ENCODE measurements at places on chromosomes 6 and 20.

DNA sequence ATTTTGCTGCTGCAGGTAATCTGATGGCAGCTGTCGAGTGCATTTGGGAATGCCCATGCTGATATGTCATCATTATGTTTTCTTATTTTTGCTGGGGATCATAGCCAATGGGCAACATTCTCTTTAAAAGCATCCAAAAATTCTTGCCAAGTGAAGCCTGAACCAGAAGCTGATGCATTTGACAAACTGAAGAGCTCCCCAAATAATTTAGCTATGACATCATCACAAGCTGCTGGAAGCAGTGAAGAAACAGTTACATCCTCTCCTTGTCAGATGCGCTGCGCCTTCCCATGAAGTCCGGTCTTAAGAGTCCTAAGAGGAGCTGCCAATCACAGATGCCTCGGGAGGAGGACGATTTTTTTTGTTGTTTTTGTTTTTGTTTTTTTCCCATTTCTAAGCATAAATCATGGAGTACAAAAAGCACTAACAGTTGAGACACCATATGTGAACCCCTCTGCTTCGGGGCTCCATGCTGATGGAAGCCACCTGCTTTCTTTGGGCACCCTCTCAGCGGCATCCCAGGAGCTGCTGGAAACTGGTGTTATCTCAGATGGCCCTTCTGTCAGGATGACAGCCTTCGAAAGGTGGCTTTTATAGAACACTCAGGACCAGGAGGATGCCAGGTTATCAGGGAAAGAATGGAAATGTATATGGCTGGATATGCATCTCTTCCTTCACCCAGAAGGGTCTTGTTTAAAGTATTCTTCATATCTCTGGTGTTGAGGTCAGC, 56.1 kb upstream of the FOXQ1 start:
- no peak for DNase-seq

DNA sequence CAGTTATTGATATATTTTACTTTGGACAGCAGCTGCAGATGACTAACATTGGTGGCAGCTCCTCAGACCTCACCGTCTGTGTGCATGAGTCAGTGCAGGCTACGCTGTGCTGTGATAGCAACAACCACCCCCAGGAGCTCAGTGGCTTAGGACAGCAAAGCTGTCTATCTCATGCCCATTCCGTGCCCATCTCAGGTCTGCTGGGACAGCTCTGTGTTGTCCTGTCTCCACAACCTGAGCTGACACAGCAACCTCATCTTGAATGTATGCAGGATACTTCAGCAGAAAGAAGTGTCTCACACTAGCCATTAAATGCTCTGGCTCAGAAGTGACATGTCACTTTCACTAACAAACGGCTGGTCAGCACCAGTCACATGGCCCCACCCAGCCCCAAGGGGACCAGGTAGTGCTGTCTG, 47.7 kb downstream of the BANF2 start:
- DNase-seq: no peak

GRCh38 chr6:27312146-27312949, at the start of gene POM121L2:
Gene POM121L2, minus strand, starts transcription at chr6:27312273. Its CDS starts 103 bp downstream, at chr6:27312170.
- peak; percentile 50 for DNase-seq

DNA sequence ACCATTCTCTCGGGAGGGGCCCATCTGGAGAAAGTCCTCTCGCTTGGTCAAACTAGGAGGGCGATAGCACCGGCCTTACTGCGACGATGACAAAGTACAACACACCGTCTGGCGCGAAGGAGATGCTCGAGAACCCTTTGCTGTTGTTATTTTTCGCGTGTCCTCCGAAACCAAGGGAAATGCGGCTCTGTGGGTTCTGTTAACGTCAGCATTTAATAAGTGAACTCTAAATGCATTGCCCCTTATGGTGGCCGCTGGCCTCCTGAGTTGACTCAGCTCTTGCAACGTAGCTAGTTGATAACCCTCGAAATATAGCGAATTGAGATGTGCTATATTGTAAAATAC, 577 bp upstream of the SCAND1 start:
- no peak for DNase-seq

- DNase-seq: no peak
These were observed 26.6 kb upstream of the KLHL31 start for GRCh38 chr6:53692172-53692571.

DNA sequence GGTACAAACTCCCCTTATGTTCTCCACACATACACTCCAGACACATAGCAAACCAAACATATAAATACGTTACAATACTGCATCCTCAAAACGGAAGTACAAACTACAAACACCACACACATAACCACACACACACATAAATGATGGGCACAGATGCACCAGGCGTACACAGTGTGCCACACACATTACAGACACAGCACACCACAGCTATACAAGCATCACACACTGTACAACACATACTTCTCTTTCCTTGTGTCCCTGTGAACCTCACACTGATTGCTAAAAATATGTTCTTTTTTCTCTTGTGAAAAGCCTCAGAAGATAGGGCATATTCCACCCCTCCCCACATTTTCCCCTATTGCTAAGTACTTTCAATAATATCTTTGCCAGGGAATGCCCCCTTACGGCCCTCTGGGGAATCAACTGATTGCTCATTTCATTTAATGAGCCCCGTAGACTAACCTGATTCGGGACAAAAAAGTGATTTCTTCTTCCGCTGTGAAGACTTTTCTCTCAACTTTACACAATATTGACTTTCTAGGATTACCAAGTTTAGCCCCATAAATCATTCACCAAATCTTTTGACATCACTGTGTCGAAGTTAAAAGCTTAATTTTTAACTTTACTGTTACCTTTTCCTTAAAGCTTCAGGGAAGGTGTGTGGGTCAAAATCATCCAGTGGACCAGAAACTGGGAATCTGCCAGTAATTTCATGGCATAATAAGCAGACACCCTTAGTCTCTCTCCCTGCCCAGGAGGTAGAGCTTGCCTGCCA, at the start of gene SLC17A1:
SLC17A1 (minus strand) TSS at position 521 of the 775 bp plus-strand sequence. CDS start 1,495 bp downstream, outside the sequence.
- no peak for DNase-seq

DNA sequence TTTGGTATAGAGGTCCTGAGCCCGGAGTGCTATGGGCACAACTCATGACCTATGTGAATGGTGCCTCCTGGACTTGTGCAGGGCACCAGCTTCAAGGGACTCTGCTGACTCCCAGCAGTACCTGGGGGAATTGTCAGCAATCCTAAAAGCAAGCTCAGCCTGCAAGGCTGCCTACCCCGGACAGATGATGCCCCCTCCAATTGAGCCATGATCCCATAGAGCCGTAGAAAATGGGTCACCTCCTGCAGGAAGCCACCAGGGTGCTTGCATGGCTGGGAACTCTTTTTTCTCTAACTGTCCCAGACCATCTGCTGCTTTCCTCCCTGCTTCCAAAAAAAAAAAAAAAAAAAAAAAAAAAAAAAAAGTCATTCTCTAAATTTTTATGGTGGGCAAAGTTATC, 12.9 kb upstream of the PRND start:
- DNase-seq: no peak

- no peak for DNase-seq
These were observed 22.4 kb downstream of the TAF4 start for GRCh38 chr20:62043131-62043914.

- DNase-seq: no peak
These were observed 11.0 kb upstream of the IRF4 start for GRCh38 chr6:380234-381218.

- no peak for DNase-seq
These were observed at the start of gene SIRPA for GRCh38 chr20:1894951-1895673. Gene SIRPA, plus strand, starts transcription at chr20:1895407. Its CDS starts 41 bp downstream, at chr20:1895448.
